ENCODE measurements at places on chromosomes 11 and 22.

GRCh38 chr11:126497581-126498122 is 142.2 kb downstream of the ST3GAL4 start:
- no peak for DNase-seq

- DNase-seq, result no peak
These were observed 2.8 kb downstream of the IL17RA start for GRCh38 chr22:17087498-17088131.

- DNase-seq, result no peak
These were observed 3.9 kb downstream of the FOSL1 start for GRCh38 chr11:65896034-65896999.

DNA sequence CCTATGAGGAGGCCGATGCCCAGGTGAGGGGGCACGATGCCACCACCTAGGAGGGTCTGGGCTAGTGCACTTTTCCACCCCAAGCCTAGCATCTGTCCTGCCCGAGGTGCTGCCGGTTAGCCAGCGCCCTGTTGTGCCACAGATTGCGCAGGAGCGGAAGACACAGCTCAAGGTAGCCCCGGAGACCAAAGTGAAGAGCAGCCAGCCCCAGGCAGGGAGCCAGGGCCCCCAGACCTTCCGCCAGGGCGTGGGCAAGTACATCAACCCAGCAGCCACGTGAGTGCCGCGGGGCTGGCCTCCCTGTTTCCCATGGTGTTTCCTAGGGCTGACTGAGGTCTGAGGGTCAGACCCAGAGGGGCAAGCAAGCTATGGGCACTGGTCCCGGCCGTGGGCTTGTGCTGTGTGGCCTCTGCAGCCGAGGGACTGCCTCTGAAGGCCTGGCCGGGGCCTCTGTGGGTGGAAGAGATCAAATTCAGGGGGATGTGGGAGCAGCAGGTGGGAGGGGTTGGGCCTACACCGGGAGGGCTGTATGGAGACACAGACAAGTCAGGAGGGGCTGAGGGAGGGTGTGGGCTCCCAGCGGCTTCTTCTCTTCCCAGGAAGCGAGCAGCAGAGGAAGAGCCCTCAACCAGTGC is 29.1 kb downstream of the PPIL2 start:
- no peak for DNase-seq

- DNase-seq, result no peak
These were observed 55.4 kb downstream of the LIF start for GRCh38 chr22:30191040-30191701.

- DNase-seq, result no peak
These were observed 81.1 kb downstream of the BDNF start for GRCh38 chr11:27619039-27619574.

- DNase-seq, result no peak
These were observed 27.4 kb upstream of the MUC15 start for GRCh38 chr11:26599425-26599824.

DNA sequence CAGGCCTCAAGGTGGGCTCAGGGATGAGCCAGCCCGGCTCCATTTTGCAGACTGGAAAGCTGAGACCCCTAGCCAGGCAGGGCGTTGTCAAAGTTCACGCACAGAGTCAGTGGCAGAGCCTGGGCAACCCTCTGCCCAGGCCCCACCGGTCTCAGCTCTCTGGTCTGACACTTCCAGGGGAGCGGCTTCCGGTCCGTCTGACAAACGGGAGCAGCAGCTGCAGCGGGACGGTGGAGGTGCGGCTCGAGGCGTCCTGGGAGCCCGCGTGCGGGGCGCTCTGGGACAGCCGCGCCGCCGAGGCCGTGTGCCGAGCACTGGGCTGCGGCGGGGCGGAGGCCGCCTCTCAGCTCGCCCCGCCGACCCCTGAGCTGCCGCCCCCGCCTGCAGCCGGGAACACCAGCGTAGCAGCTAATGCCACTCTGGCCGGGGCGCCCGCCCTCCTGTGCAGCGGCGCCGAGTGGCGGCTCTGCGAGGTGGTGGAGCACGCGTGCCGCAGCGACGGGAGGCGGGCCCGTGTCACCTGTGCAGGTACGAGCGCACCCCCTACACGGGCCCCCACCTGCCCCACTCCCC is 36.0 kb downstream of the CD6 start:
- no peak for DNase-seq

DNA sequence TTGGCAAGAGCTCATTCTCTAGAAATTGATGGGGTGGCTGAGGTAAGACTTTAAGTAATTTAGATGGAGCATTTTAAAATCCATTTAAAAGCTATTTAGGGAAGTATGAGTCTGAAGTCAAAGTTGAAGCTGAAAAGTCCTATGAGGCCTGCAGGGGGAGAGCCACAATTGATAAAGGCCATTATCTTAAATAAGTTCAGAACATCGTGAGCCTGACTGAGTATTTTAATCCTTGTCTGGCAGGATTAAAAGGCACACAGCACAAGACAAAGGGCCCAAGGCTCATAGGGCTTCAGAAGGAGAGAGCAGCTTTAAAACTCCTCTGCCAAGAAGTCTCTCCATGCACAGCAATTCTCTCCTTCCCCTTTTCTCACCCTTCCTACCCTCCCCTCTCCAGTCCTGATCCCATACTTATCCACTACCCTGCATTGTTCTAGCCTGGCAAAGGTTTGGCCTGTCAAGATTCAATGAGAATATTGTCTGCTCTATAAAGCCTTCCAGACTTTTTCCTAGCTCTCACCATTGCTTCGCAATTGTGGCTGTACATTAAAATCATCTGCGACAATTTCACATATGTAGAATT is 1312.9 kb downstream of the FAM181B start:
- DNase-seq, result peak; percentile 4

- DNase-seq, result no peak
These were observed 10.9 kb downstream of the PRRG4 start for GRCh38 chr11:32840587-32840986.

GRCh38 chr11:9905501-9905951 is 241.6 kb downstream of the SWAP70 start:
- DNase-seq, result no peak

DNA sequence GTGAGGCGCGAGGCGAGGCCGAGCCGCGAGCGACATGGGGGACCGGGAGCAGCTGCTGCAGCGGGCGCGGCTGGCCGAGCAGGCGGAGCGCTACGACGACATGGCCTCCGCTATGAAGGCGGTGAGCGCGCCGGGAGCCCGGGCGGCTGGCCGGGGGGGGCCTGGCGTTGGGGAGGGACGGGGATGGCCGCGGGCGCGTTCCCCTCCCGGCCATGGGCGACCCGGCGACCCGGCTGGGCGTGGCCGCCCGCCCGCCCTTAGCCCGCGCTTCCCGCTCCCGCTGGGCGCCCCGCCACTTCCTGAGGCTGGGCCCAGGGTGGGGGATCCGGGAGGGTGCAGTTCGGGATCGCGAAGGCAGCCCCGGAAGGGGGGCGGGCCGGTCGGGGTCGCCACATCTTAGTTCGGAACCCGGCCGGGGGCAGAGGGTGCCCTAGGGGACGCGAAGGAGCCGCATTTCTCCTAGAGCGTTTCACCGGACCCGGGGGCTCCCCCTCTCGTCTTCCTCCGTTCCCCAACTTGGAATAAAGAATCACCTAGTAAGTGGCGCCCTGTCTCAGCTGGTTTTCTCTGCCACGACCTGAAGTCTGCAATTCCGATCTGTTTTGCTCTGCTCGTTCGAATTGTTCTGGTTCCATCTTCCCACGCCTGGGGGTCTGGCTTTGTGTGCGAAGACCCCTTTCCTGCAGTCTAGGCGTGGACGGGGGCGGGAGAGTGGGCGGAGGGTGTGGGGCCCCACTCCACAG is 536 bp downstream of the YWHAH start:
- no peak for DNase-seq

DNA sequence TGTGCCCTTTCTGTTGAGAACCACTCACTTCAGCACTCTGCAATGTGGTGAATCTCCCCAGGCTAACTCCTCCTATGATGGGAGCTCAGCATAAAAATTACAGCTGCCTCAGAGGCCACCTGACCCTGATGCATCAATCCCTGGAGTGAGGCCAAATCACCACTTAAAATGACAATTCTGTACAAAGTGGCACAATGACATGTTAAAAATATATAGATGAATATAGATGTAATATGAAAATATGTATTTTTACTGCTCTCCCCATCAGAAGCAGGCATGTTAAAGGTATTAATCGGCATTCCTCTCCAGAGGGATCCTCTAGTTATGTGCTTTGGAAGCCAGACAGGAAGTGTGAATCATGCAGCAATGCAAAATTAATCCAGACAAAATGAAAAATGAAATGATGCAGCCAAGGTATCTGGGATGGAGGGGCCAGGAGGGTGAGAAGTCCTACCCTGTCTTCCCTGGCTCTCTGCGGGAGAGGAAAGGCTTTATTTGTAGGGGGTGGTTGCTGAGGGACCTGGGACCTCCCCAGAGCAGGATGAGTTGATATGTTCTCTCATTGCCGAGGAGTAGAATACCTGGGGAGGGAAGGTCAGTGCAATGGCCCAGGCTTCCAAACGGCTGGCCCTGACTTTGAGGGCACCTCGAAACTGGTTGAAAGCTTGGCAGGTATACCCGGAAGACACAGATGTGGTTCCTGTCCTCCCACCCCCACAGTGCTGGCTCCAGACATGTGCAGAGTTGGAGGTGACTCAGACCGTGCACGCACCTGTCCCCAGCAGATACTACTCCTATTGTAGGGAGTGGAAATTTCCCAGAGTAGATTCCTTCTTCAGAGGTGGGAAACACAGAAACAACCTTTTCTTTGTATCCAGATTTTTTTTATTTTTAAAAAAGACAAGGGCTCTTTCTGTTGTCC is 347.9 kb upstream of the NCAM1 start:
- no peak for DNase-seq

DNA sequence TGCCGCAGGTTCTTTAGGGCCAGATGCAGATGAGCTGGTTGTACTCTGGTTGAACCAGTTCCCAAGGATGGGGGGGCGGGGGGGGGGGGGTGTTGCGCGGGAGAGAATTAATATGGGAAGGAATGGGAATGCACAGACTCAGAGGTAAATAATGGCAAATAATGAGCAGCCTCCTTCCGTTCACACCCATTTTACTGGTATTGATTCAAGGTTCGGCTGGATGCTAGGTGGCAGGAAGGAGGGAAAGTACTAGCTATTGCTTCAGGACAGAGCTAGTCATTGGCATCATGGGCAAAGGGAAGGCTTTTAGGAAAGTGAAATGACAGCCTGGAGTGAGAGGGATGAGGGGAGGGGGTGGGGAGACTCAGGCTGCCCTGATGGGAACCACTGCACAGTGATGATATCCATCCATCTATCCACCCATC is at the start of gene VSTM5:
Gene VSTM5 (minus strand): TSS at position 25 of the 425 bp plus-strand sequence. CDS start 116 bp downstream, outside the sequence.
- no peak for DNase-seq

- no peak for DNase-seq
These were observed 270.7 kb upstream of the SYN3 start for GRCh38 chr22:33328789-33329296.

DNA sequence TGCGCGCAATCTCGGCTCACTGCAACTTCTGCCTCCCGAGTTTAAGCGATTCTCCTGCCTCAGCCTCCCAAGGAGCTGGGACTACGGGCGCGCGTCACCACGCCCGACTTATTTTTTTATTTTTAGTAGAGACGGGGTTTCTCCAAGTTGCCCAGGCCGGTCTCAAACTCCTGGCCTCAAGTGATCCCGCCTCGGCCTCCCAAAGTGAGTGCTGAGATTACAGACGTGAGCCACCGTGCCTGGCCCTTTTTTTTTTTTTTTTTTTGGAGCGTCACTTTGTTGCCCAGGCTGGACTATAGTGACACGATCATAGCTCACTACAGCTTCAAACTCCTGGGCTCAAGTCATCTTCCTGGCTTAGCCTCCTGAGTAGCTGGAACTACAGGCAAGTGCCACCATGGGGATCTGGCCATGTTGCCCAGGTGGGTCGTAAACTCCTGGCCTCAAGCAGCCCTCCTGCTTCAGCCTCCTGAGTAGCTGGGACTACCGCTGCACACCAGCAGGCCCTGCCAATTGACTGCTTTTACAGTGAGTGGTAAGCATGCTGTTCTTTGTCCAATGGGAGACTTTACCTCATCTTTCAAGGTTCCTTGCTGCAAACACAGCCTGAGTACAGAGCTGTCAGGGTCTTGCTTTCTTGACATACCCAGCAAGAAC is 600 bp upstream of the CENPM start:
- DNase-seq, result no peak

DNA sequence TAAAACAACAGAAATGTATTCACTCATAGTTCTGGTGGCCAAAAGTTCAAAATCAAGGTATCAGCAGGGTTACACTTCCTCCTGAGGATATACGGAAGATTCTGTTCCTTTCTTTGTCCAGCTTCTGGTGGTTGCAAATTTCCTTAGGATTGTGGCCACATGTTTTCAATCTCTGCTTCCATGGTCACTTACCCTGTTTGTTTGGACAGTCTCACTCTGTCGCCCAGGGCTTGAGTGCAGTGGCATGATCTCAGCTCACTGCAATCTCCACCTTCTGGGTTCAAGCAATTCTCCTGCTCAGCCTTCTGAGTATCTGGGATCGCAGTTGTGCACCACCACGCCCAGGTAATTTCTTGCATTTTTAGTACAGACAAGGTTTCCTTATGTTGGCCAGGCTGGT is 534.3 kb downstream of the KCNA4 start:
- DNase-seq, result no peak

- DNase-seq, result no peak
These were observed 70.7 kb upstream of the CD82 start for GRCh38 chr11:44494785-44495184.

- DNase-seq, result no peak
These were observed 1205.1 kb upstream of the CNTN5 start for GRCh38 chr11:97815667-97816066.

DNA sequence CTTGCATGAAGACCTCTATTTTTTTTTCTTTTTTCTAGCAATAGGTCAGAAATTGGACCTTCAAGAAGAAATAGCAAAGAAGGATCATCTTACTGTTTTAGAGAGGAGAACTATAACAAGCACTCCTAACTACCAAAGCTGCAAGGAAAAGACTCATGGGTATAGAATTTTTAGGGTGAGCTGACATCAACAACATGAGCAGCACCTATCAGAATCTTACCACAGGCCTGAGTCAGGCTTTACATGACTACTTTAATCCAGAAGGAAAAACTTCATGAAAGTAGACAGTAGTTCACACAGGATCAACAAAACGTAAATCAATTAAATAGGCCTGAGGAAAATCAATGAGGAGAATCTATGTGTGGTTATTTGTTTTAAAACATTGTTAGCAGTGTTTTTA is 130.5 kb downstream of the FAM76B start:
- DNase-seq, result no peak

DNA sequence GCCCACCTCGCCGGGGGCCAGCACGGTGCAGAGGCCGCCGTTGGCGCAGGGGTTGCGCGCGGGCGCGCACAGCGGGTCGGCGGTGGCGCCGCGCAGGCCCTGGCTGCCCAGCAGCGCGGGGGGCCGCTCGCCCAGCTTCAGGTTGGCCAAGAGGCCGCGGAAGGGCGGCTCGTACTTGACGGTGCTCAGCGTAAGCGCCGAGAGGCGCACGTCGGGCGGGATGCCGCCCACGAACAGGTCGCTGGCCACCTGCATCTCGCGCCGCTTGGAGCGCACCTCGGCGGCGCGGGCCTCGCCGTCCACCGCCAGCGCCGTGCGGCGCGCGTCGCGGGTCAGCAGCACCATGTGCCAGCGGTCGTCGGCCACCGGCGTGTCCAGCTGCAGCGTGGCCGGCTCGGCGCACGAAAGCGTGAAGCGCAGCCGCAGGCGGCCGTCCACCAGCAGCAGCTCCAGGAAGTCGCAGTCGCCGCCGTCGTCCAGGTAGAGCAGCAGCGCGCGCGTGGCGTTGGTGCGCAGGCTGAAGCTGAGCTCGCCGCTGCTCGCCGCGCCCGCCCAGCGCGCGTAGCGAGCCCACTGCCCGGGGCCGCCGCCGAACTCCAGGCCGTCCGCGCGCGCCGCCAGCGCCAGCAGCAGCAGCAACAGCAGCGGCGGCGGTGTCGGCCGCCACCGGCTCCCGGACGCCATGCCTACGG is 9.8 kb downstream of the NRXN2 start:
- no peak for DNase-seq

GRCh38 chr11:61645179-61645868 is 34.9 kb upstream of the DAGLA start:
- no peak for DNase-seq

Measured in midbrain (tissue), 1 donor.